ENCODE measurements at places on chromosomes 13 and 19.

GRCh38 chr19:7731615-7732014 lies 295 bp downstream of the CLEC4G start:
- DNase-seq: no peak

DNA sequence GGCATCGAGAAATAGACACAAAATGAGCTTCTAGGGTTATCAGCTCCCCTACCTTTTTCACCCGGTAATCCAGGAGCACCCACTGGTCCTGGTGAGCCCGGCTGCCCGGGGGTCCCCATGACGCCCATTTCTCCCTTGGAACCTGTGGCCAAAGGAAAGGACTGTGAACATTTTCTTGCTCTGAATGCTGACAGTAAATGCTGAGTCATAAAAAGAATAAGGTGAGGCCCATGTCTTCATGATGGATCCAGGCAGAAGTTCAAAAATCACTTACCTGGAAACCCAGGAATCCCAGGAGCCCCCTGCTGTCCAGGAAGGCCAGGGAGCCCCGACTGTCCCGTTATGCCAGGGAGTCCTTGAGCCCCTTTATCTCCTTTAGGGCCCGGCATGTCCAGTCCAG lies 129.2 kb downstream of the COL4A1 start:
- DNase-seq: no peak

DNA sequence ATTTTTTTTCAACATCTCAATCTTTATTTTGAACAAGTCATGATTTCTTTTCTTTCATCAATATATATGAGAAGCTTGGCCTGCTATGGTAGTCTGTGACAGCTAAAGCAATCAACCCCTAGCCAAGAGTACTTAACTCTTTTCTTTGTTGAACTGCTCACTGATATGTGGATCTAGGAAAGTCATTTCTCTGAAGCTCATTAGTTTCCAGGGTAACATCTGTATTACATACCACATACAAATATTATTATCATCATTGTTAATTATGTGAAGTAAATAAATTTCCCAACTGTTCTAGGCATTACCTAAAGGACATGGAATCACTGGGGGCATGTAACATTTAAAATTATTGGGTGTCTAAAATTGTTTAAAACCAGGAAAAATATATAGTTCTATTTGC lies 267.3 kb downstream of the DCT start:
- no peak for DNase-seq

DNA sequence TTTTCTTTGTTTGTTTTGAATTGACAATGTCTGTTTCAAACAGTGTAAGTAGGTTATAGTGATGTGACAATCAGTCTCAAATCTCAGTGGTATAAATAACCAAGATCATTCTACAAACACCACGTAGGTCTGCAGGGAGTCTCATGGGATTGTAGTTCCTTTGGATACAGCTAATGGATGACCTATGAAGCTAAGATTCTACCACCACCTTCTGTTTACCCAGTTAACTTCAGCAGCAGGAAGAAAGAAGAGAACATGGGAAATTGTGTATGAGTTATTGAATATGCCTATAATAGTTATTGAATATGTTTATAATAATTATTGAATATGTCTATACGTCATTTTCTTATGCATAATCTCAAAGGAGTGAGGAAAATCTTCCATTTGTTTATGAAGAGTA lies 63.9 kb upstream of the SLITRK5 start:
- DNase-seq: no peak

DNA sequence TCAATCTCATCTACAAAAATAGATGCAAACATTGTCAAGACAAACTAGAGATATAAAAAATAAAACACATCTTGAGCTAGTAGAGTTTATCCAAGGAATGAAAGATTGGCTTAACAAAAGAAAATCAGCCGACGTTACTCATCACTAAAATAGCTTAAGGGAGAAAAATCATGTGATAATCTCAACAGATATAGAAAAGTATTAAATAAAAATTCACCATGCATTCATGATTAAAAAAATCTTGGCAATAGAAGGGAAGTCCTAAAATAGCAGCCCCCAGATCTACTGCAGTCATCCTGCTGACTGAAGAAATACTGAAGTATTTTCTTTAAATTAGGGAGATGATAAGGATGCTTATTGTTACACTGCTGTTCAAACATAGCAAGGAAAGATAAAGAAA lies 12.6 kb upstream of the DCLK1 start:
- DNase-seq: no peak

- DNase-seq: no peak
Observed at GRCh38 chr13:30212256-30212655, 95.1 kb downstream of the KATNAL1 start.
